Head of caudate nucleus (tissue), 42 donors: ENCODE measurements at places on chromosomes 12 and 14.

DNA sequence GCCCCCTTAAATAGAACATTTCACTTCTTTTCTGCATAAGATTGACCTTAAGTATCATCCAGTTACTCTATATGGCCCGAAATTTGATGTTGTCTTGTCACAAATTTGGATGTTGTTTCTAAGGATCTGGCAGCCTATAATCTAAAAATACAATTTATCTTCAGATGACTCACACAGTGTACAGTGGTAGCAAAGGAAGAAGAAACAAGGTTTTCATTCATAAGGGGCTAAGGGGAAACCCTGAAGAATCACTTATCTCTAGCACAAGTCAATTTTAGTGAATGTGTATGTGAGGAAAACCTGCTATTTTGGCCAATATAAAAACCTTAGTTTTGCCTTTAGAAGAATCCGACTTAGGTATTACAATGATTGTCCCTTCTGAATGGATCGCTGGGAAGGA is 606.3 kb upstream of the LRFN5 start:
- DNase-seq: no peak

DNA sequence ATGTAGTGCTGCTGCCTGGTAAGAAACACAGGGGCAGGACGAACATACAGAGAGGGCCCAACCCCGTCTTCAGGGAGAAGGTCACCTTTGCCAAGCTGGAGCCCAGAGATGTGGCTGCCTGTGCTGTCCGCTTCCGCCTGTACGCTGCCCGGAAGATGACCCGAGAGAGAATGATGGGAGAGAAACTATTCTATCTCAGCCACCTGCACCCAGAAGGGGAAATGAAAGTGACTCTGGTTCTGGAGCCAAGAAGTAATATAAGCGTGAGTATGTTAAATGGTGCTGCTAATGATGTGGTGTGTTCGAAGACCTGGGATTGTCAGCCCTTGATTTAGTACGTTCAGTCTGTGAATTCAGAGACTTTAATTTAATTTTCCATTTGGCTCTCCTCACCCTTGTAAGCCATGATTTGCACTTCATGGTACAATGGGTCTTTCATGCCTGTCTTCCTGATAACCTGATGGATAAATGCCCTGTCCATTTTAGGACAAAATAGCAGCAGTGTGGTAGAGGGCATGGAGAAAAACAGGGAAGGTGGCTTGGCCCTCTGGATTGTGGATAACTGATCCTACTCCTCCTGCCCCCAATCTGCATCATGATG is 318.9 kb downstream of the SNAPC1 start:
- no peak for DNase-seq

DNA sequence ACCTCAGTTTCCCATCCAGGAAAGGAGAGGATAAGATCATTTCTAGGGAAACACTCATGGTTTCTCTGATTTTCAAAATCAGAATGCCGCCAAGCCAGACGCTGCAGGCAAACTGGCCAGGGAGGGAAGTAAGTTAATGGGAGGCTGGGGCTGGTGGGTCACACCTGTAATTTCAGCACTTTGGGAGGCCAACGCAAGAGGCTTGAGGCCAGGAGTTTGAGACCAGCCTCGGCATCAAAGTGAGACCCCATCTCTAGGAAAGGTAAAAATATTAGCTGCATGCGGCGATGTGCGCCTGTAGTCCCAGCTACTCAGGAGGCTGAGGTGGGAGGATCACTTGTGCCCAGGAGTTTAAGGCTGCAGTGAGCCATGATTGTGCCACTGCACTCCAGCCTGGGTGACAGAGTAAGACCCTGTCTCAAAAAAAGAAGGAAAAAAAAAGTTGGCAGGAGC is 587 bp downstream of the SELPLG start:
- no peak for DNase-seq

DNA sequence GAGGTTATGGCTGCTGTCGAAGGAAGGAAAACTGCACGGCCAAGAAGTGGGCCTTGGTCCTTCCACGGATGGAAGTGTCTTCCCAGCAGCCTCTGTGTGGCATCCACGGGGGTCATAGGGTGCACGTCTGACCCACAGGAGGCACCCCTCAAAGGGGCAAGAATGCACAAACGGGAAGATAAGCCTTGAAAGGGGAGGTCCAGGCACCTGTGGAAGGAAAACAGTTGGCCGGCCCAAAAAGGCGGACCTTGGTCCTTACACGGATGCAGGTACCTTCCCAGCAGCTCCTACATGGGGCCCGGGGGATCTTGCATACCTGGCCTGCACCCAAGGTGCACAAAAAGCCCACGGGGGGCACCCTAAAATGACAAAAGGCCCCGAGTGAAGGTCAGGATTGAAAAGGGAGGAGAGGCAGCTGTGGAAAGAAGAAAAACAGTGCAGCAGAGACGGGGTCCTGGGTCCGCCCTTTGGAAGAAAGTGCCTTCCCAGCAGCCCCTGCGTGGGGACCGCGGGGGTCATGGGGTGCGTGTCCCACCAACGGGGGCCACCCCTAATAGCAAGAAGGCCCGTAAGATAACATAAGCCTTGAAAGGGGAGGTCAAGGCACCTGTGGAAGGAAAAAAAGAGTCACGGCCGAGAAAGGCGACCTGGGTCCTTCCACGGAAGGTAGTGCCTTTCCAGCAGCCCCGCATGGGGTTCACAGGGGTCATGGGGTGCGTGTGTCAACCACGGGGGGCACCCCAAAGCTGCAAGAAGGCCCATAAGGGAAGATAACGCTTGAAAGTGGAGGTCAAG is 276.1 kb downstream of the ALG10 start:
- no peak for DNase-seq

DNA sequence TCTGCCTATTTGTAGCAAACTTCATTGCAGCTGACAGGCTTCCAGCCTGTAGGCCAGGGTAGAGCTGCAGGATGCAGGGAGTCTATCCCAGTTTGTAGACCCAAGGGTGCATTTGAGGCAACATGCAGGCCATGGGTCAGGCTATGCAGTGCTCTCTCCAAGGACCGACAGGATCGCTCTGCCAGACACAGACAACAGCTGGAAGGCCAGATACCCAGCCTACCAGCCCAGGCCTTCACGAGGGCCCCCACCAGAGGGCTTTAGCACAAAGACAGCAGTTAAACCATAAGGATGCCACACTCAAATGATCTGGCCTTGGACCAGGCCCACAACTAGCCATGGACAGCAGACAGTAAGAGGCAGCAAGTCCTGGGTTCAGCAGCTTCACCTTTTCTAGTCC is 10.3 kb downstream of the KCTD10 start:
- no peak for DNase-seq

- DNase-seq: no peak
Observed at GRCh38 chr14:102318781-102319276, 717 bp upstream of the ZNF839 start.

- DNase-seq: no peak
Observed at GRCh38 chr14:55410876-55411275, 754 bp downstream of the ATG14 start.

DNA sequence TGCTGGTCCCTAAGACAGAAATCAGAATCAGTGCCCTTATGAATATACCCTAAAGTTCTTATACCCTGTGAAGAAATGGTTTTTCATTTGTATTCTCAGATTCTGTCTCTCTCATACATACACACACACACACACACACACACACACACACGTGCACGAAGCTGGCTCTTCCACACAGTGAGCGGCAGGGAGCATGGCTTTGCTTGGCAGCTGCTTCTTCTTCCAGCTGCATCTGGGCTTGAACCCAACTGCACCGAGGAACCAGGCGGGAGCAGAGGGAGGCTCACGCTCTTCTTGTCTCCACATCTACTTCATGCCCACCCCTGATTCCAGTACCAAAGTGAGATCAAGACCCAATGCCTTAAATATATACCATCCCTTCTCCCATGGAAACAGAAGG is 19.4 kb downstream of the GRIN2B start:
- peak; percentile 34 for DNase-seq

GRCh38 chr14:100731846-100732765 is 5.4 kb downstream of the DLK1 start:
- no peak for DNase-seq

GRCh38 chr14:35124127-35124526 is 1.8 kb downstream of the PRORP start:
- no peak for DNase-seq

GRCh38 chr14:99314623-99315022 is 42.6 kb upstream of the BCL11B start:
- DNase-seq: no peak

- DNase-seq: no peak
Observed at GRCh38 chr12:120283318-120283717, 8.4 kb downstream of the RNU4-2 start.

- no peak for DNase-seq
Observed at GRCh38 chr14:89504091-89504490, 87.1 kb upstream of the FOXN3 start.

GRCh38 chr14:85463512-85463911 is 66.4 kb upstream of the FLRT2 start:
- no peak for DNase-seq

GRCh38 chr14:75023108-75023507 is 20.4 kb downstream of the EIF2B2 start:
- DNase-seq: no peak

GRCh38 chr12:54465857-54466523 is 7.4 kb downstream of the GTSF1 start:
- DNase-seq: no peak

GRCh38 chr14:57246933-57247657 is 21.6 kb downstream of the EXOC5 start:
- DNase-seq: no peak

GRCh38 chr14:97942921-97943320 is 1145.7 kb downstream of the VRK1 start:
- DNase-seq: no peak

- no peak for DNase-seq
Observed at GRCh38 chr12:123571343-123571813, 13.0 kb upstream of the TMED2 start.

DNA sequence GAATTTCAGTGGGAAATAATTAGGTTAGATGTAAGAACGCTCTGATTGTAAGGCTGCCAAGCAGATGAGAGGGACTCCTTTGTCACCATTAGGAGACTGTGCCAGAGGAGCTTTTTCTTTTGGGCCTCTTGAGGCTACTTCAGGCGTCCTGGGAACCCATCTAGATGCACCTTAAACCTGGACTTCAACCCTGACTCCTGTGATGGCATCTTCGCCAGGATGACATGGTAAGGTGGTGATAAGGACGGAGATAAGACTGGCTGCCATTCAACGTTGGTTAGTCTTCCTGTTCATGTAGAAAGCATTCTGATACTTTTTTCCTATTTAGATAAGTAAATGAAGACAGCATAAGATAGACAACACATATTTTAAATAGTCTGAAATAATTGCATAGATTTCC is 36.3 kb downstream of the STK38L start:
- DNase-seq: no peak

DNA sequence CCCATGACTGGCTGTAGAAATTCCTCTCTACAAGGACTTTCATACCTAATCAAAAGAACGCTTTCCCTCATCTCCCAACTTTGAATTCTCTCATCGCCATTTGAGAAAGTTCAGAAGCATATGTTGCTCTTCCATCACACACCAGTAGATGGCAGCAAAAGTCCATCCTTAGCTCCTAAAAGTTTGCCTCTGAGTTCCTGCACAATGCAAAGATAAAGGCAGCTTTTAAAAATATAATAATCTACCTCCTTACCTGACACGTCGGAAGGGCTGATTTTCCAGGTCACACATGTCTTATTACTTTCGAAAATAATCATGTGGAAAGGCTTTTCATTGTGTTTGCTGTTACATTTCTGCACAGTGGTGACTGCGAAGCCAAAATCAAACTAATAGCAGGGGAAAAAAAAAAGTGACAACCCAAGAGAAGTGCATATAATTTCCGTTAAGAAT is 456.7 kb upstream of the SEL1L start:
- peak; percentile 68 for DNase-seq

DNA sequence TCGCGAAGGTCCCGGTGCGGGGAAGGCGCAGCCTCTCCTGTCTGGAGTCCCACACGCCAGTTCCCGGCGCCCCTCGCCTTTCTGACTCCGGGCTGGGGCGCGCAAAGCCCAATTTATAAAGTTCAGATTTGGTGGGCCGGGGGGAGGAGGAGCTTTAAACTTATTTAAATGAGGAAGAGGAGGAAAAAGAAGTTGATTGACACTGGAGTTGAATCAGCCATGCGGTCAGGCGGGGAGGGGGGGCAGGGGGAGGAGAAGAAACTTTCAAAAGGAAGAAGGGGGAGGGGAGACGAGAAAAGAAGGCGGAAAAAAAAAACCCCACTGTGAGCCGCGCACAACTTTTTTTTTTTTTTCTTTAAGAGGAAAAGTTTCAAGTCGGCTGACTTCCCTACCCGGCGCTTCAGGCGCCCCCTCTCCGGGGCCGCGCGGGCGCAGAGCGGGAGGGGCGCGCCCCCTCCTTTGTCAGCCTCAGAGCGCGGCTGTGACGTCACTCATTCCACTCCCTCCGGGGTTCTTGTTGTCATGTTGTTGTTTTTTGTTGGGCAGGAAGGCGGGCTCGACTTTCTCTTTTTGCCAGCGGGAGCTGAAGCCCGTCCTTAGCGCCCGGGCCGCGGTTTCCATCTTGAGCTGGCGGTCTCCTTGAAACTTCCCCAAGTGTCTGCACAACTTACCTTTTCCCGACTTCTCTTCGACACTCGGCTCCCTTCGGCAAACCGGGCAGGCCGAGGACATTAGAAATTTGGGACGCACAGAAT is at the start of gene ZFP36L1:
ZFP36L1 (minus strand) TSS at position 89 of the 755 bp plus-strand sequence. CDS start 129 bp downstream, outside the sequence.
- peak; percentile 80 for DNase-seq

DNA sequence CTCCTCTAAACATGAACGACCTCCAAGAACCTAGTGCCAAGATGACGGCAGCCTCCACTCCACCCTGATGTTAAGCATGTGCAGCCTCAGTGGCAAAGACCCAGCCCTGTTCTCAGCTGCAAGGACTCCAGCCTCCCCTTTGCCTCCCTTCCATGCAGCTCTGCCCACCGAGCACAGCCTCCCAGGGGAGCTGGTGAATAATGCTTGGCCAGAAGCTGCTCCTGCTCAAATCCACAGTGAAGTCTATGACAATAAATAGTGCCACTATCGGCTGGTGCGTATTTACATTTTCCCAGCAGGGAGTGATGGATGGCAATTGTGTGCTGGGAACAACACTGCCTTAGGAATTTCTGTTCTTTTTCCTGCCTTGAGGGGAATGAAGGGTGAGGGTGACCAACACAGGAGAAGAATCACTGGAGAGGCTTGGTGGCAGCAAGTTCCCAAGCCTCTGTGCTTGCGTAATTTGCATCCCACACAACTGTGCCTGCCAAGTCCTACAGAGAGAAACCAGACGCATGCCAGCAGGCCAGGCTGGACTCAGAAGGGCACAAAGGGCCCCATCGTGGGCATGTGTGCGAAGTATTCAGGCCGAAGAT is 29.9 kb upstream of the TC2N start:
- peak; percentile 66 for DNase-seq

- DNase-seq: no peak
Observed at GRCh38 chr14:76336876-76337275, 39.1 kb upstream of the ESRRB start.

DNA sequence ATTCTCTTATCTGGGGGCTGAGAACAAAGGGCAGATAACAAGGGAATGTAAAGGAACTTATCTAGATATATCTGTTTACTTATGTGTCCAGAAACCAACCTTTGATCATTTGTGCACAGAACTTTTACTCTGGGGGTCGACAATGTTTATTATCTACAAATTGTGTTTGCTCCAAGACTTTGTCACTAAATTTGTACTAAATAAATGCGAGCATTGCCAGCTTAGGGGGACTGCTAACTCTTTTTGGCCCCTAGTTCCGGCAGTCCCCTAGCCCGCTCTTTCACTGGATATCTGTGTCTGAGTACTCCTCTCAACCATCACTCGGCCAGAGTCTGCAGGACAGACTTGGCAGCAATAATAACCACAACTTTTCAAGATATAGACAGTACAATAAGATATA is 88.2 kb downstream of the FSCB start:
- no peak for DNase-seq
